Breast epithelium (tissue), 4 donors: ENCODE measurements at places on chromosomes 12 and 14.

GRCh38 chr14:89650077-89650978 is 233.3 kb upstream of the FOXN3 start:
- no peak for DNase-seq

DNA sequence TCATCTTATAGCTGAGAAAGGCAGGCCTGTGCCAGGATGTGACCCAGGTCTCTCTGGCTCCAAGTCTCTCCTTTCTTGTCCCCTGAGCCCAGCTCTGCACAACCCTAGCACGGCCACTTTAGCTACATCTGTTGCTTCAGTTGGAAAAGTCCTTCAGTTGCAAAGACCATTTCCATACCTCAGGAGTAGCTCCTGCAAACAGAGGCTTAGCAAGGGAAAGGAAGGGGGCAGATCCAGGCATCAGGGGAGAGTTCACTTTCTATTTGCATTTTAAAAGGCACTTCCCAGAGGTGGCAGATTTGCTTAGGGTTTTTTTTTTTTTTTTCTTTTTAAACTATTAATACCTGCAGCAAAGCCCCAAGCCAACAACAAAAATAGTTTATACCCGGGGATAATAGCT is 3.0 kb upstream of the PITPNM2 start:
- DNase-seq: no peak

DNA sequence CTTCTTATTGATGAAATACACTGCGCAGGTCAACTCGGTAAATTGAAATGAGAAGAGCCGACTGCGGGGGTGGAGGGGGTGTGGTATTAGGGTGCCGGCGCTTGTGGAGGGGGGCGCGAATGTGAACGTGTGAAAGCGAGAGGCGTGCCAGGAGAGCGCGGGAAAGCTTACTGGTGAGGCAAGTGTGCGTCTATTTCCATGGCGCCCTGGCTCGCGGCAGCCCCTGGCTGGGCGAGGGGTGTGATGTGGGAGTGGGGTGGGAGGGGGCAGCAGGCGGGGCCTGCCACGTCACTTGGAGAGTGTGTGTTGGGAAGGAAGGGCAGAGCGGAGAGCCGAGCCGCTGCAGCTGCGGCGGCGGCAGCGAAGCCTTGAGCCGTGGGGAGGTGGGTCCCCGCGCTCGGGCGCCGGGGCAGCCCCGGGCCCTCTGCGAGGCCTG is 88.8 kb downstream of the GALNT8 start:
- DNase-seq: no peak

DNA sequence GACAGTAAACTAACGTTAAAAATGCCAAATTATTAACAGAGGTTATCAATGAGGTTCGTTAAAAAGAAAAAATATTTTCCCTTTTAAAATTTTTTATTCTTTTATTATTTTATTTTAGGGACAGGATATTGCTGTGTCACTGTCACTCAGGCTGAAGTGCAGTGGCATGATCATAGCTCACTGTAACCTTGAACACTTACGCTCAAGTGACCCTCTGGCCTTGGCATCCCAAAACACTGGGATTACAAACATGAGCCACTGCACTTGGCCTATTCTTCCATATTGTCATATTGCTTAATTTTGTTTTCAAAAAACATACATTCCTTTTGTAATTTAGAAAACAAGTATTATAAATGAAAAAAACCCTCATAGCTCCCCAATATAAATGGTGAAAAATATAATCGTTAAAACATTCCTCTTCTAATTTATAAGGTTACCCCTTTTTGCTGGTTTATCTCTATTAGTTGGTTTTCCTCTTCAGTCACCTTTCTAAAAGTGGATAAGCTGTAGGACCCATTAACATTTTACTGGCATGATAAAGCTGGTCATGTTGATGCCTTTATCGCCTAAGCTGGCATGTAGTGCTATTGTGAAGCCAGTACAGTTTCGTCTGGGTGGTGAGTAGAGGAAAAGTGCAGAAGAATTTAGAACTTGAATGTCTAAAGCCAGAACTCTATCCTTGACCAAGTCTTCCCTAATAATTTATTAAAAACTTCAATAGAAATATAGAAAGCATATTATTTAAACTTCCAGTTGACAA is 27.6 kb downstream of the PDE3A start:
- no peak for DNase-seq

GRCh38 chr14:91396013-91396660 is 21.5 kb downstream of the CCDC88C start:
- DNase-seq: no peak

DNA sequence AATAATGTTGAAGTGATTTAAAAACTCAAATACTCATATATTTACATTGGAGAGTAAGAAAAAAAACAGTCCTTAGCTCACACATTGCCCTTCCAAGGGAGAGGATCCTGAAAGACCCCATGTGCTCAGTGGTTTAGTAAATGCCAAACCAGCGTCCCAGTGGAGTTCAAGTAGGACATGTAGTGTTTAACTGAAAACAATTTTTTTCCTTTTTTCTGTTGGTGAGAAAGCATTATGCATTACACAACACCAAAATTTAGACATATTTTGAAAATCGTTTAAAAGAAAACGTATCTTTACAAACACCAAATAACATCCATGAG is 33.6 kb downstream of the UBR7 start:
- no peak for DNase-seq

DNA sequence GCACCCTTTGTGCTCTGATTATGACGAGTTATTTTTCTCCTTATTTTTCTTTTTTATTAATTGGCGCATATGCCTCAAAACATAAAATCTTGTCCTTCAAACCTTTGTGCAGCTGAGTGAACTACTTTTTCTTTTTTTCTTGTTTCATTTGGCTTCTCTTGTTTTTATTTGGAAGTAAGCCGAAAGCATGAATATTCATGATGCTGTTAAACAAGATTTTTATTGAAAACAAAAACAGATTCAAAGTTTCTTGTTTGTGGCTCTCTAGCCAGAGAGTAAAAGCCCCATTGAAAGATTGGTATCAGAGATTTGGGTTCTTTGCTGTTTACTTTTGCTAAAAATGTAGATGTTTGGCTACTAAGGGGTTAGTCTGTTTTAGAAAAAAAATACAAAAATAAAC is 183.8 kb downstream of the TMEM132C start:
- DNase-seq: no peak

- no peak for DNase-seq
These were observed 84.5 kb downstream of the TAOK3 start for GRCh38 chr12:118288174-118288573.

DNA sequence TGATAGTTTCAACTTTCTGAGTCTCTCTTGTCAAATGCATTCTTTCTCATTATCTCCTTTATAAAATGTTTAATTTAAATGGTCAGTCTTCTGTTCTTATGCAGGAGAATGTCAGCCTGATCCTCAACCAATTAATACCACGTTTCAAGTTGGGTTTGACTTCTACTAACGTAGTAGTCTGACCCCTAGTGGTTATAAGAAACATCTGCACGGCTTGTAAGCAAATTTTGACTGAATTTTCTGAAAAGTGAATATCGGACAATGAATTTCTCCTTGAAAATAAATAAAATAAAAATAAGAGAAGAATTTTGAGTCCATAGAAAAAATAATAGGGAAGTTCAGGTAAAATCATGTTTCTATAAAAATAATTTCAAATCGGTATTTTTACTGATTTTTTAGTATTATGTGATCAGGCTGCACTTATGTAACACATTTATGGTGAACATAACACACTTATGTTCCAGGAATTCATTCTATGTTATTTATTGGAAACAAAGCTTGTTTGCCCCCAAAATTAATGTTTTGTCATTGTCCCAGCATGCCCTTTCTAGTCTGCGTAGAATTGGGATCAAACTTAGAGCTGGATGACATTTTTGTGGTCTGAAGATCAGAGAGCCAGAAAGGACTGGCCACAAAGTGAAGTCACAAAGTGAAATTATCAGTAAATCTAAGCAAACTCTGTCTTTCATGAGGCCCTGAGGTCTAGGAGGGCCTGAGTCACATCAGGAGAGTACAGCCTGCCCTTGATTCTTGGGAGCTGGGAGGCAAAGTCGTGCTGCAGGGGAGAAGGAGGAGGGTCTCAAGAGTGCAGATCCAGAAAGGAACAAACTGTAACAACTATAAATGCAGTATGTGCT is 101.2 kb upstream of the STXBP6 start:
- no peak for DNase-seq

GRCh38 chr14:75697386-75697785 is 36.3 kb downstream of the TTLL5 start:
- DNase-seq: no peak
